ENCODE measurements at places on chromosomes 1 and 21.

DNA sequence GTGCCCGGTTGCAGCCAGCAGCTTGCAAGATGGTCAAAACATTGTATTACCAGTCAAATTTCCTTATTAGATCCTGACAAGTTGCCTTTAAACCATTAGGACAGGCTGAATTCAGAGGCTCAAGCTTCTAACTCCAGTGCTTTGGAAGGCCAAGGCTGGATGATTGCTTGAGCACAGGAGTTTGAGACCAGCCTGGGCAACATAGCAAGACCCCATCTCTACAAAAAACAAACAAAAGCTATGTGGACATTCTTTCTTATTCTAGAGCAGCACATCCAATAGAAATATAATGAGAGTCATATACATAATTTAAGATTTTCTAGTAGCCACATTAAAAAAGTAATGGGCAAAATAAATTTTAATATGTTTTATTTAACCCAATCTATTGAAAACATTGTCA lies 149.3 kb downstream of the RUNX1 start:
- DNase-seq, result no peak

DNA sequence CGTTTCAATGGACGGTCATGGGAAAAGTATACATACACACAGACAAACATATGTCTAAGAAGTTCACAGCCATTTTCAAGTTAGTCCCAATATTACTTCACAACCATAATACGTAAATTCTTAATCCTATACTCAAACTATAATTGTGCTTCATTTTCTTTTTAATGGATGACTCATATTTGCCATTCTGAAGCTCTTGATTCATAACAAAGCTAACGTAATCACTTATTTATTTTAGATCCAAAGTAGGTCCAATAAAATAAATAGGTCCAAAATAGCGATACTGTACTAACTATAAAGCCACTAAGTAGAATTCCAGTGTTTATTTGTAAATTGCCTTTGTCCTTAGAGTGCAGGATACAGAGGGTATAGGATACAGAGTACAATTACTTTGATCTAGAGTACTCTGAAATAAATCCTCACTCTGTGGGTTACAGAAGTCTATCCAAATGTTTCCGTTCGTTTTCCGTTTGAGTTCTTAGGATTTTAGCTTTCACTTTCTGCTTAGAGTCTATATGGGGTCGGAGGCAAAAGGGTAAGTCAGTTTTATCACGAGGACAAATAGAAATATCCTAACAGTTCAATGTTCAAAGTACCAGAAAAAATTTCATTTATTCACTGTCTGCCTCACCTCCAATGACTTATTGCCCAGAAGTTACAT lies 8.8 kb upstream of the C1orf115 start:
- no peak for DNase-seq

- no peak for DNase-seq
Measured at GRCh38 chr1:174044418-174045222, 22.5 kb upstream of the RC3H1 start.

GRCh38 chr1:187157552-187157951 lies 328.8 kb downstream of the PLA2G4A start:
- no peak for DNase-seq

Measured in anterior cingulate cortex (tissue), 58 donors.